ENCODE measurements at places on chromosomes 13 and 19.

DNA sequence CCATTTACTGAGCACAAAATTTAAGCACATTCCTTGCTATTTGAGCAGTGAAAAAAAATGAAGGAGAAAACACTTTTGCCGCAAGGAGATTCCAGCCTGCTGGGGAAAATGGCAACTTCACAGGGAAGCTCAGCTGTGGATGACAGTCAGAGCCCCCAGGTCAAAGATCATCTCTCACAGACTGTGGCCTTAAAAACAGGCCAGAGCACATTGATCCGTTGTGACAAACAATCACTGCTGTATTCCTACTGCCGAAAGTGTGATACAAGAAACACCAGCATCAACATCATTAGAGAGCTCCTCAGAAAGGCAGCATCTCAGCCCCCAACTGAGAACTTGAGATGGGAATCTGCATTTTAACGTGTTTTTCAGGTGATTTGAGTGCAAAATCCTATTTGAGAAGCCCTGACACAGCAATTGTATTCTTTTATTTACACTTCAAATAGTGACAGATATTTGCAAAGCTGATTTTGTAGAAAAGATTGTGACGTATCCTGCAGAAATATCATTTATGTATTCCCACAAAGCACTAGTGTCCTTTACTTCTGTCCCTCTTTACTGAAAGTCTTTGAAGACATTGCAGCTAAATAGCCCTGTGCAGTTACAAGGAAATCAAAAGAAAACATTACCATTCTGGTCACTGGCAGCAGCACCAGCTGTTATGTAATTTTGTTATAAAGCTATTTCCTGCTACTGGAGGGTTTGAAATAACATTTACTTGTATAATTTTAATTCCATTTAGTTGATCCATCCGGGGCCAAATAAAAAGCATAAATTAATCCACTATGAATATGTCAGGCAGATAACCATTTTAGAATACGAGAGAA lies 652.0 kb downstream of the LIG4 start:
- DNase-seq, result no peak

- DNase-seq, result peak; percentile 49
Observed at GRCh38 chr13:46621792-46622629, 69.0 kb downstream of the LRCH1 start.

DNA sequence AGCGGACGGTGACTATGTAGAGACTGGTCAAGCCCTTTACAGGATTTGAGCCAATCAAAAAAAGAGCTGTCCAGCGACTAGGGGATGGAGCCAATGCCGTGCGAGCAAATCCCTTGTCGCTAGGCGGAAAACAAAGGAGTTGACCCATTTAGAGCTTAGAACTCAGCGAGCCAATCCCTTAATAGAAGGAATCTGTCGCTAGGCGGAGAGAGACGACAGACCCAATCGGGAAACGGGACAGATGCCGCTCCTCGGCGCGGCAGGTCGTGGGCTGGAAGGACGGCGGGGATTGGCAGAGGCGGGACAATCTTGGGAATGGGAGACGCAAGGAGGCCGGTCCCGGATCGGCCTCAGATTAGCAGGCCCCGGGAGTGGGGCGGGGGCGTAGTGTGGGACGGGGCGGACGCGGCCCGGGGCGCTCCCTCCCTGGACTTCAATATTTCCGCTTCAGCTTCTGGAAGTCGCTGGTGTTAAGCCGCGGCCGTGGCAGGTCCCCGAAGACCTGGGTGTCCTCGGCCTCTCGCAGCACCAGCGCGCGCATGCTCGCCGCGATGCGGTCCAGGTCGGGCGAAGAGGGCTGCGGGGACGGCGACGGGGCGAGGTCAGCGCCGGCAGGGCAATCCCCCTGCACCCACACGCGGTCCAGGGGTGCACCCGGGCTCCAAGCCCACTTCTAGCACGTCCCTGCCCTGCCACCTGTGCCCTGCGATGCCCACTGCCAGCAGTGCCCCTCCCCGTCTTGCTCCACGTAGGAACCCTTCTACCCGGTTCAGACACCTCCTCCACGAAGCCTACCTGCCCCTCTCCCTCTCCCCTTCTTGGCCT lies 2.3 kb upstream of the PNKP start:
- DNase-seq, result peak; percentile 100

GRCh38 chr19:48353677-48354076 lies 10.1 kb downstream of the TMEM143 start:
- DNase-seq, result no peak

- peak; percentile 55 for DNase-seq
Observed at GRCh38 chr13:23871616-23872220, 17.5 kb downstream of the MIPEP start.

- no peak for DNase-seq
Observed at GRCh38 chr13:106197496-106197895, 338.0 kb downstream of the EFNB2 start.

DNA sequence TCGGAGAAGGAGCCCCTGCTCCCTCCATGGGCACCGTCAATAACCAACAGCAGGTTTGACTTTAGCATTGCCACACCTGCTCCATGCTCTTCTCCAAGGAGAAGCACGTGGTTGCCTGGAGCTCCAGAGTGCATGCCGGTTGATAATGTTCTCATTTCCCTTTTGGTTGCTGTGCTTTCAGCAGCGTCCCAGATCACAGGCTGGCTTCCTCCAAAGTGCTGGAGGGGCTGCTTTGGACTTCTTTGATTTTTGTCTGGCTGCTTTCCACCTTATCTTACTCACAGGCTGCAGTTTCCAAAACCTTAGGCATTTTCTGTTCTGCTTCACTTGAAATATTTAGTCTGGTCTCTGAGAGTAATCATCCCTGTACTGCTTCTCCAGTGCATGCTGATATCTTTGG lies 123.8 kb upstream of the IRS2 start:
- no peak for DNase-seq

DNA sequence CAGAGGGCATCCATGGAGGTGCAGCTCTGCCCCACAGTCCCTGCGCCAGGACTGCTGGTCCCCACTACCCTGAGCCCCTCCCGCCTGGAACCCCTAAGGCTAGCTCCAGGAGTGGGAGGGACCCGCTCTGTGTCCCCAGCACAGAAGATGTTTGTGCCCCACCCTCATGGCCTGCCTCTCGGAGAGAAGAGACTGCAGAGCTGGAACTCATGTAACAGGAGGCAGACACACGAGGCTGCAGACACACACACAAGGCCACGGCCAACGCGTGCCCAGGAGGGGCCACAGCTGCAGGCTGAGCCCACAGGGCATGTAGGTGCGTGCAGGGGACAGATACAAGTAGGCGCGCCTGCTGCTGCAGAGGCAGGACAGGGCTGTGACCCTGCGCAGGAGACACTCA lies 10.4 kb upstream of the TMEM86B start:
- no peak for DNase-seq

- DNase-seq, result no peak
Observed at GRCh38 chr13:49046519-49046918, 70.8 kb downstream of the FNDC3A start.

DNA sequence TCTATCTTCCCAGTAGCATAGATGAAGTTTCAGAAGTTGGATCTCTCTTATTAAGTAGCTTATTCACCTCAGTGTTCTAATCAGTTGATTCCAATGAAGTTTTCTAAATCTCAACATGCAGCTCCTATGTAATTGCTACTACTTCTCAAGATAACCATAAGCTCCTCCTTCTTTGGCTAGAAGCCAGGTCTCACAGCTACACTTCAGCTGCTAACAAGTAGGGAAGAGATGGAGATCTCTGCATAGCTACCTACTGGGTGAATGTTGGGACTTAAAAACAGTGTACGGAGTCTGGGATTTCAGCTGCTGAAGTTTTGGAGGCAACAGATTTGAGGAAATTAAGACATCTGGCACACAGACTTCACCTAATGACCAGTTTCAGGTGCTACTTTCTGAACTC lies 661.0 kb downstream of the SLITRK1 start:
- DNase-seq, result peak; percentile 27

- peak; percentile 86 for DNase-seq
Observed at GRCh38 chr13:35994131-35994966, 136.8 kb downstream of the DCLK1 start.

DNA sequence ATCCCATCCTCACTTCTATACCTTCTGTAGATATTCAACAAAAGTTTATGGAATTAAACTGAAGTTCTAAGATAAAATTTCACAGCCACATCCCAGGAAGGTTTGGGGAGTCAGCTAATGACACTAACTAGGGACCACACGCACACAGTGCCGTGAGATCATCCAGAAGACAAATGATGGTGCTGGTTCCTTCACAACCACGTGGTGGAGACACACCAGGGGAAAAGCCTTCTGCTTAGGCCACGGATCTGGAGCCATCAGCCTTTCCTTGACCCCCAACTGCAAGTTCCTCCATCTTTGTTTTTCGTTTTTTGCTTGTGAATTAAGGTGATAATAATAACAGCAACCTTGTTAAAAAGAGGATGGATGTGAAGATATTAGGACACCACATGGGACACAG lies 241.6 kb upstream of the MAB21L1 start:
- peak; percentile 4 for DNase-seq

GRCh38 chr19:48397263-48398101 lies 4.0 kb downstream of the GRIN2D start:
- peak; percentile 48 for DNase-seq

- no peak for DNase-seq
Observed at GRCh38 chr13:49810567-49811526, 18.4 kb upstream of the KPNA3 start.

DNA sequence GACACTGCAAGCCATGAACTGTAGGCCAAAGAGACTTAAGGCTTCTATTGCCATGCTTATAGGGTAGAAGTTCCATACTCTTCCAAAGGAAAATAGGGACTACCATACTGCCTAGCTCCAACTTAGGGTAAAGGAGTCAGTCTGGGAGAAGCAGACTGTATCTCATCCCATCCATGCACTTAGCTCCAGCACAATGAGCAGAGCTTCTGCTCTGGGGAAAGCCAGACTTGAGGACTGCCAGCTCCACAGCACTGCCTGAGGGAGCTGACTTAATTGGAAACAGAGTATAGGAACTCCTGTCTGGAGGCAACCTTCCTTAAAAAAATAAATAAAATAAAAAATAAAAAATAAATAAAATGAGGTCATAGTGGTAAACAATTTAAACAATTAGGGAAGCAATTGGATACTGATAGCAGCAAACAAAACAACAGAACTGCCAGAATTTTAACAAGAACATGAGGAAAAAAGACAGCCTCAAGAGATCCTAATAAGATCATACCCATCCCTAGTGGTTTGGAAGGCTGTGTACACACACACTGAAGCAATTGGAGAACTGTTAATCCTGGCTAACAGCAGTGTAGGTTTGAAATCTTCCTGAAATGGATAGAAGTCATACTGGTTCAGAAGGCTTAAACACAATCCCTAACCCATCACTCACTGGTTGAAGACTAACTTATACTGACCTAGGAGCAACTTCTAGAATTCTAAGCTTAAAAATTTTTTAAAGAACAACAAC lies 550.1 kb downstream of the TBC1D4 start:
- DNase-seq, result no peak

DNA sequence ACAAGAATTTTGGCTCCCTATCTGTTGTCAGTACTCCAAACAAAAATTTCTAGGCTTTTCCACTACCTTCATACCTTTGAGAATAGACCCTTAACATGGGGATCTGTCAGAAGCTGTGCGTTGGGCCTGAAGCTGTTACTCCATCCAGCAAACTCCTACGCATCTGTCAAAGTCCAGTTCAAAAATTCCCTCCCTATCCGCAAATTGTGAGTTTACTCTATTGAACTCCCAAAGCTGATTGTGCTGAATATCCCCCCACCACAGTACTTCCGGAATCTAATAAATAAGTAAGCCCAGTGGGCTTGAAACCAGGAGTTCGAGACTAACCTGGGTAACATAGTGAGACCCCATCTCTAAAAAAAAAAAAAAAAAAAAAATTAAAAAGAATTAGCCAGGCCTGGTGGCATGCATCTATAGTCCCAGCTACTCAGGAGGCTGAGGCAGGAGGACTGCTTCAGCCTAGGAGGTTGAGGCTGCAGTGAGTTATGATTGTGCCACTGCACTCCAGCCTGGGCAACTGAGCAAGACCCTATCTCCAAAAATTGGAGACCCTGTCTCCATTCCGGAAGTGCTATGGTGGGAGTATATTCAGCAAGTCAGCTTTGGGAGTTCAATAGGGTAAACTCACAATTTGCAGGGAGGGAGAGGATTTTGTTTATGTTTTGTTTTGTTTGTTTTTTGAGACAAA lies 930 bp upstream of the FBN3 start:
- DNase-seq, result no peak

All from A673 (cell line).